SK-MEL-5 (cell line): ENCODE measurements at places on chromosomes 1 and 21. TPM values are rescaled to one million over a fixed set of nuclear protein-coding genes. Genes with fewer than 3 reads are reported as not detected.

Gene UBE2Q1
- total RNA-seq, result 131 and 147 TPM in 2 replicates

Gene OPRD1
- total RNA-seq, result under 0.01 TPM in 1 of 2 replicates, not detected in the other

Gene RAVER2
- total RNA-seq, result 10.8 and 11.4 TPM in 2 replicates

Gene OR2G6
- not detected in 2 replicates for total RNA-seq

Gene NBPF1
- 16.1 and 16.2 TPM in 2 replicates for total RNA-seq

Gene ITLN1
- not detected in 2 replicates for total RNA-seq

Gene PRAMEF26
- total RNA-seq, result not detected in 2 replicates

Gene BRDT
- total RNA-seq, result not detected in 2 replicates

Gene MATN1
- 0.08 and 0.18 TPM in 2 replicates for total RNA-seq

Gene IRF6
- not detected in 2 replicates for total RNA-seq

Gene TMEM269
- not detected in 2 replicates for total RNA-seq

Gene FUCA1
- total RNA-seq, result 33.5 and 40.2 TPM in 2 replicates

Gene ARHGAP30
- total RNA-seq, result not detected in 2 replicates

Gene SLC5A9
- 0.74 and 0.85 TPM in 2 replicates for total RNA-seq

Gene HCRTR1
- not detected in 2 replicates for total RNA-seq

Gene CLIC6
- total RNA-seq, result not detected in 2 replicates

Gene GUCA2A
- not detected in 2 replicates for total RNA-seq

Gene COL11A1
- 0.26 TPM in 1 of 2 replicates, not detected in the other for total RNA-seq

Gene NHLH1
- not detected in 2 replicates for total RNA-seq

Gene CLCN6
- total RNA-seq, result 6.2 and 7.9 TPM in 2 replicates

Gene NBPF4
- total RNA-seq, result not detected in 2 replicates

Gene LRRC38
- not detected in 2 replicates for total RNA-seq

Gene LCE1D
- not detected in 2 replicates for total RNA-seq

Gene LAMC2
- 0.03 and 0.11 TPM in 2 replicates for total RNA-seq

Gene AXDND1
- 0.48 TPM in 1 of 2 replicates, not detected in the other for total RNA-seq

Gene FMOD
- 0.16 TPM in 2 replicates for total RNA-seq

Gene HTR6
- 0.16 and 0.29 TPM in 2 replicates for total RNA-seq

Gene SLC44A3
- total RNA-seq, result 15.0 and 17.7 TPM in 2 replicates

Gene CNR2
- total RNA-seq, result not detected in 2 replicates

Gene LYPD8
- total RNA-seq, result 2.3 and 2.4 TPM in 2 replicates

Gene IL12RB2
- 28.6 and 29.8 TPM in 2 replicates for total RNA-seq

Gene UBXN10
- total RNA-seq, result 0.08 TPM in 1 of 2 replicates, not detected in the other

Gene PBXIP1
- 78.2 and 81.4 TPM in 2 replicates for total RNA-seq
